Uterine smooth muscle cell (primary cell): ENCODE measurements at places on chromosomes 12 and 14. TPM values are rescaled to one million over a fixed set of nuclear protein-coding genes. Genes with fewer than 3 reads are reported as not detected.

The SLC17A8 gene
- 0.12 TPM in 1 of 2 replicates, not detected in the other for total RNA-seq

The LYZ gene
- not detected in 2 replicates for total RNA-seq

The MYO1H gene
- not detected in 2 replicates for total RNA-seq

The NAV3 gene
- total RNA-seq = 85.5 and 126 TPM in 2 replicates

The CISTR gene
- 0.75 TPM in 1 of 2 replicates, not detected in the other for total RNA-seq

The DEGS2 gene
- total RNA-seq = 0.12 TPM in 1 of 2 replicates, not detected in the other

The GRIP1 gene
- 1.3 and 3.5 TPM in 2 replicates for total RNA-seq

The SPATS2 gene
- total RNA-seq = 21.5 and 30.7 TPM in 2 replicates

The SLCO1B1 gene
- total RNA-seq = not detected in 2 replicates

The COPS7A gene
- 76.7 and 77.9 TPM in 2 replicates for total RNA-seq

The COL2A1 gene
- not detected in 2 replicates for total RNA-seq

The KCNK10 gene
- not detected in 2 replicates for total RNA-seq

The HHIPL1 gene
- total RNA-seq = 4.5 and 11.2 TPM in 2 replicates

The APOF gene
- total RNA-seq = not detected in 2 replicates

The KRT78 gene
- total RNA-seq = not detected in 2 replicates

The RAD9B gene
- total RNA-seq = 0.25 and 0.55 TPM in 2 replicates

The GLIPR1L2 gene
- total RNA-seq = 0.22 and 0.25 TPM in 2 replicates

The ARHGAP9 gene
- 0.11 and 0.12 TPM in 2 replicates for total RNA-seq

The TSHR gene
- total RNA-seq = not detected in 2 replicates

The CFAP54 gene
- 2.4 and 5.4 TPM in 2 replicates for total RNA-seq

The ZDHHC22 gene
- total RNA-seq = not detected in 2 replicates

The RSRC2 gene
- 55.7 and 70.2 TPM in 2 replicates for total RNA-seq

The SERPINA12 gene
- total RNA-seq = not detected in 2 replicates

The LRRC43 gene
- 0.11 and 1.5 TPM in 2 replicates for total RNA-seq

The ARHGEF25 gene
- 17.9 and 27.1 TPM in 2 replicates for total RNA-seq

The GNG2 gene
- total RNA-seq = 12.6 and 26.6 TPM in 2 replicates

The GCN1 gene
- total RNA-seq = 118 and 131 TPM in 2 replicates

The ANKRD13A gene
- 108 and 201 TPM in 2 replicates for total RNA-seq

The HCAR3 gene
- not detected in 2 replicates for total RNA-seq

The FRS2 gene
- 40.2 and 40.7 TPM in 2 replicates for total RNA-seq

The ESRRB gene
- not detected in 2 replicates for total RNA-seq

The EPYC gene
- total RNA-seq = not detected in 2 replicates

The KRT75 gene
- not detected in 2 replicates for total RNA-seq

The REC8 gene
- 0.87 and 1.1 TPM in 2 replicates for total RNA-seq

The IFNG-AS1 gene
- total RNA-seq = not detected in 2 replicates

The TCL1B gene
- total RNA-seq = not detected in 2 replicates

The BATF gene
- not detected in 2 replicates for total RNA-seq

The HOXC4 gene
- not detected in 2 replicates for total RNA-seq

The HOXC12 gene
- not detected in 2 replicates for total RNA-seq

The KIF26A gene
- total RNA-seq = 1.3 and 1.5 TPM in 2 replicates

The DNAJC22 gene
- total RNA-seq = 2.6 and 4.4 TPM in 2 replicates

The NFE2 gene
- not detected in 2 replicates for total RNA-seq

The KSR2 gene
- total RNA-seq = under 0.01 TPM in 1 of 2 replicates, not detected in the other

The SCN8A gene
- total RNA-seq = 39.5 and 45.0 TPM in 2 replicates

The LRIG3 gene
- total RNA-seq = 33.5 and 40.7 TPM in 2 replicates

The MYF6 gene
- 0.11 TPM in 1 of 2 replicates, not detected in the other for total RNA-seq

The IQSEC3 gene
- total RNA-seq = 0.33 and 0.75 TPM in 2 replicates

The ALDH6A1 gene
- total RNA-seq = 18.9 and 33.5 TPM in 2 replicates

The DMAC2L gene
- total RNA-seq = 4.0 and 7.0 TPM in 2 replicates

The MYO1A gene
- total RNA-seq = 0.12 TPM in 1 of 2 replicates, not detected in the other

The SYNDIG1L gene
- not detected in 2 replicates for total RNA-seq

The PCED1B gene
- 0.66 and 0.87 TPM in 2 replicates for total RNA-seq

The DPPA3 gene
- total RNA-seq = not detected in 2 replicates

The DBX2 gene
- not detected in 2 replicates for total RNA-seq

The BDKRB1 gene
- total RNA-seq = 8.2 and 19.8 TPM in 2 replicates

The TMED10 gene
- total RNA-seq = 325 and 376 TPM in 2 replicates

The CHURC1 gene
- total RNA-seq = 44.2 and 83.7 TPM in 2 replicates
